ENCODE measurements at places on chromosomes 4 and X.

DNA sequence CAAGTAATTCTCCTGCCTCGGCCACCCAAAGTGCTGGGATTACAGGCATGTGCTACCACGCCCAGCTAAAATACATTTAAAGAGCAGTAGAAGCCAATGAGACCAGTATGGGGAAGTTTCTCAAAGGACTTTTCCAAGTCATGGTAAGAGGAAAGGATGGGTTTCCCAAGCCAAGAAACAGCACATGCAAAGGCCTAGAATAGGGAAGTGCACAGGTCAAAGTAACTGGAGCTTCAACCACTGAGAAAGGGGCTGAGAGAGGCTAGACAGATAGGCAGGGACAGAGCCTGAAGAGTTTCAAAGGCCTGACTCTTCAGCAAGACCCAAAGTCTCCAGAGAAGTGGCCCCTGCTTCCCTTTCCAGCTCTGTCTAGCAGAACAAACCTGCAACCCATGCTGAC is 162.1 kb downstream of the CORIN start:
- DNase-seq: no peak

DNA sequence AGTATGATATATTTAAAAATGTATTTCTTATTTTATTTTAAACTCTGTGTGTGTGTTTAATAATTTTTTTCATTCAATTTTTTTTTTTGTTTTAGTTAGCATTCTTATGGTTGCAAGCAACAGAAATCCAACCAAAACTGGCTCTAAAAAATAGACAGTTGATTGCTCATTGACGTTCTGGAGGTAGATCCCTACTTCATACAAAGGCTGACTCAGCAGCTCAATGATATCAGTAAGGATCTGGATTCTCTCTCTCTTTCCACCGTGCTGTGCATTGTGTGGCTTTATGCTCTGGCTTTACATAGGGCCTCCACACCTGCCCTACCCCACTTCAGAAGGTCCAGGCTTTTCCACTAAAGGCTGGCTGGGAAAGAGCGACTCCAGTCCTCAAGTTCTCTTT is 117.8 kb downstream of the UCHL1 start:
- DNase-seq: no peak

DNA sequence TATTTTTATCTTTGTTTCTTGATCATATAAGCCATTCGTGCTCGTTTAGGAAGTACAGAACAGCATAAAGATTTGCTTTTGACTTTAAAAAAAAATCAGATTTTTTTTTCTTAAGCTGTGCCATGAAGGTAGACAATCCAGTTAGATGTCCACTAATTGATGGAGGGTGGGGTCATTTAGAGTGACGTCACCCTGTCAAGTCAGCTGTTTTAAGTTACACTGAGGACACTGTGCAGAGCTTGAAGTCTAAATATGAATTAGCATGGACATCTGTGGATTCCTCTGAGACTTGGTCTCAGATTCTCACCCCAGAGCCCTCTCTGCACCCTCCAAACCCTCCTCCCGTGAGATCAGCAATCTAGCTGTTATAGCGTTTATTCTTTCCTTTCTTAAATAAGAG is 63.9 kb downstream of the ENPP6 start:
- DNase-seq: no peak

- DNase-seq: no peak
Measured at GRCh38 chr4:163582703-163583102, 88.2 kb downstream of the TMA16 start.

DNA sequence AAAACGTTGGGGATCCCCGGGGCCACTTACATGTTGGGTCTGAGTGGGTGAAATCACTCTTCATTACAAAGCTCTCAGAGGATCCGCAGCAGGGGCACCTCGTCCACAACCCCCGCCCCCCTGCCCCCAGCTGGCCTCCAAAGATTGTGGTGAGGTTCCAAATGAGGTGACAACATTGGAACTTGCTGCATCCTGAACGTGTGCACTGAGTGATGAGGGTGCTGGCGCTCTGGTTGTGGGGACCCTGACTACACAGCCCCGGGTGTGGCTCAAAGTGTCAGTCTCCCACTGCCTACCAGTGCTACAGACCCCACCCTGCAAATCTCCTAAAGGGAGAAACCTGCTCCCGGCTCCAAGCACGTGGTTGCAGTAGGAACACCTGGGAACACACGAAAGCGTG is 111.9 kb downstream of the PHKA2 start:
- no peak for DNase-seq

- no peak for DNase-seq
Measured at GRCh38 chr4:26955241-26955640, 94.6 kb downstream of the STIM2 start.

DNA sequence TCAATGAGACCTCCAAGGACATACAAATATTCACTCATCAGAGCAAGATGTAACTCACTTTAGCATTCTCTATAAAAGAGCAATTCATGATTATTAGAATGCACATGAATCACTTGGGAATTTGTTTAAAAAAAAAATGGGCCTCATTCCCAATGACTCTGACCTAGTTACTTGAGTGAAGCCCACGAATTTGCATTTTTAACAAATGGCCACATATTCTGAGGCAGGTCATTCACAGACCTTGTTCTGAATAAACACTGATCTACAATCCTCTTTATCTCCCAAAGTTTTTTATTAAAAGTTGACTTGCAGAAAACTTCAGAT is 255.1 kb upstream of the VEGFC start:
- no peak for DNase-seq

DNA sequence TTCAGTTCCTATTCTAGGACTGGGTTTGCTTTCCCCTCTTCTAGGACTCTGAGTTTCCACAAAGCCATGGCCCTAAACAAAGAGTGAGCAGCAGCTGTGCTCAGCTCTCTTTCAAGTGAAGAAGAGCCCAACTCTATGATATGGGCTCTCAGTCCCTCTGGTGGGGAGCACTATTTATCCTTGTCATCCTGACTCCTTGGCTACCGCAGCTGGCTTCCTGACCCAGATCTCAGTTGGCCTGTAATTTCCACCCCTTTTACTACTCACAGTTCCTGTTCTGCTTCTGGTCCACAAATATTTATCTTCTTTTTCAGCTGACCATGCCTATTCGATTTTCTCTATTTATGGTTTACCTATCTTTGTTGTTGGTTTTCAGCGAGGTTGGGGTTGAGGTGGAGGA is 33.8 kb downstream of the F8 start:
- no peak for DNase-seq

DNA sequence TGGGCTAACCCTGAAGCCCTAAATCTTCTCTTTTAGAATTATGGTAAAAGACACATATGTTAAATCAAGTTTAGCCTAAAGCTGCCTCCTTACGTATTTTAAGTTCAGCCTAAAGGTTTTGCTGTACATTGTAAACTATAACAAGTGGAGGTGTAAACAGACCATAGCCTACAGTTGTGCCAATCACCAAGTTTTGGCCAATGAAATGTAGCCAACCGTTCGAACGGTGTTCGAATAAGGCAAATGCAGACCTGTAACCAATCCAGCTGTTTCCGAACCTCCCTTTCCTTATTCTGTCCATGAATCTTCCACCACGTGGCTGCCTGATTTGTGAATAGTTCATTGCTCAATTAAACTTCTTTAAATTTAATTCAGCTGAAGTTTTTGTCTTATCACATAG is 52.1 kb upstream of the TBC1D9 start:
- DNase-seq: no peak

- no peak for DNase-seq
Measured at GRCh38 chr4:127251423-127251822, 381.3 kb upstream of the INTU start.

GRCh38 chr4:79663141-79663540 is 255.1 kb upstream of the GK2 start:
- no peak for DNase-seq

GRCh38 chrX:46130247-46130646 is 415.0 kb downstream of the ZNF674 start:
- DNase-seq: no peak

- DNase-seq: no peak
Measured at GRCh38 chr4:122783301-122784215, 43.1 kb upstream of the FGF2 start.

GRCh38 chr4:91630054-91630453 is 673.7 kb upstream of the GRID2 start:
- DNase-seq: no peak

DNA sequence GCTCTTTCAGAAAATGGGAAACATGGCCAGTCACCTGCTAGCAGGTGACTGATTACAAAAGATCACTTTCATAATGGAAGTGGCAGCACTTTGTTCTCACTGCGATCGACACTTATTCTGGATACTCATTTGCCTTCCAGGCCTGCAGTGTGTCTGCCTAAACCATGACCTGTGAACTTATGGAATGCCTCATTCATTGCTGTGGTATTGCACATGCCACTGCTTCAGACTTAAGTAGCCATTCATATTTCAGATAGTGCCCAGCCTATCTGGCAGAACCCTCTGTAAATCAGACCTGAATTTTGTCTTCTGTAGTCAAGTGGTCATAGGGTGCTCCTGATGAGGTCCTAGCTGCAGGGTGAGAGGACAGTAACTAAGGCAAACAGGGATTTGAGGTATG is 23.3 kb upstream of the MGST2 start:
- DNase-seq: no peak

GRCh38 chrX:132483488-132483887 is 5.3 kb downstream of the MBNL3 start:
- DNase-seq: no peak

GRCh38 chrX:22803353-22803752 is 196.4 kb upstream of the DDX53 start:
- DNase-seq: no peak

Data from T-helper 2 cell treated with Interferon-gamma antibody and Interleukin-4, amounts not matched to agents 5 μg/mL and 100 μg/mL, for 36 hours (primary cell).